ENCODE measurements at places on chromosomes 16 and 17.

DNA sequence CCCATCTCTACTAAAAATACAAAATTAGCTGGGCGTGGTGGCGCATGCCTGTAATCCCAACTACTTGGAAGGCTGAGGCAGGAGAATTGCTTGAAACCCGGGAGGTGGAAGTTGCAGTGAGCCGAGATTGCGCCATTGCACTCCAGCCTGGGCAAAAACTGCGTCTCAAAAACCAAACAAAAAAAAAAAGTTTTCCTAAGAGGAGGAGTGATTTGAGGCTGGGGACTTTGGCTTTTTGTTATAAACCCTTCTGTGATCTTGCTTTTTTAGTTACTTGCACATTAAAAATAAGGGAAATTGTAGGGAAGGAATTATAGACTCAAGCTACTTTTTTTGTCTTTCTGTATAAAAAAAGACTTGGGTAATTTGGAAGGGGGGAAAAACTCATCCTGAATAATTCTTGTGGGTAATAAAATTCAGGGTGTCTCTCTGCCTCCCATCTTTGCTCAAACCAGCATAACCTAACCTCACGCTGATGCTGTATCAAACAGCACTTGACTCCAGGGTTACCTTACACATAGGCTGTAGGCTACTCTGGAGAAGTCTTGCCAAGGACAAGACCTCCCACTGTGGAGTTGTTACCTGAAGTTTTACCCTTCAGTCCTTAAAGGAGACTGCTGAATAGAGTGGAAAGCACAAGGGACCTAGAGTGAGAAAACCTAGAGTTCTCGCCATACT is 1.7 kb upstream of the CDR2 start:
- no peak for DNase-seq

DNA sequence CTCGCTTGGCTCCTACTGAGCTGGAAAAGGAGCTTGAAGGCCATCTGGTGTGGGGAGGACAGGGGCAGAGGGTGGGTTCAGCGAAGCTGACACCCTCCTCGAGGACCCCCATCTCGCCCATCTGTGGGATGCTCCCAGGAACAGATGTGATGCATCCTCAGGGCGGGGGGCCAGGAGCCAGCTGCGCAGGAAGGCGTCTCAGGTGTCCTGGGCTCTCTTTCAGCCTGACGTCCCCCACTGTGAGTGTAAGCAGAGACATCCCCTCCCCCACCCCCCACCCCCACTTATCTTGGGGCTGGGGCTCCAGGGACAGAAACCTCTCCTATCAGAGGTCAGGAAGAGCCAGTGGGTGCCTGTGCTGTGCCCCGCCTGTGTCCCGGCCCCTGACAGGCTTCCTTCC is 16.2 kb downstream of the KIF19 start:
- DNase-seq: no peak

GRCh38 chr16:10039220-10040096 is 142.8 kb downstream of the GRIN2A start:
- DNase-seq: no peak

DNA sequence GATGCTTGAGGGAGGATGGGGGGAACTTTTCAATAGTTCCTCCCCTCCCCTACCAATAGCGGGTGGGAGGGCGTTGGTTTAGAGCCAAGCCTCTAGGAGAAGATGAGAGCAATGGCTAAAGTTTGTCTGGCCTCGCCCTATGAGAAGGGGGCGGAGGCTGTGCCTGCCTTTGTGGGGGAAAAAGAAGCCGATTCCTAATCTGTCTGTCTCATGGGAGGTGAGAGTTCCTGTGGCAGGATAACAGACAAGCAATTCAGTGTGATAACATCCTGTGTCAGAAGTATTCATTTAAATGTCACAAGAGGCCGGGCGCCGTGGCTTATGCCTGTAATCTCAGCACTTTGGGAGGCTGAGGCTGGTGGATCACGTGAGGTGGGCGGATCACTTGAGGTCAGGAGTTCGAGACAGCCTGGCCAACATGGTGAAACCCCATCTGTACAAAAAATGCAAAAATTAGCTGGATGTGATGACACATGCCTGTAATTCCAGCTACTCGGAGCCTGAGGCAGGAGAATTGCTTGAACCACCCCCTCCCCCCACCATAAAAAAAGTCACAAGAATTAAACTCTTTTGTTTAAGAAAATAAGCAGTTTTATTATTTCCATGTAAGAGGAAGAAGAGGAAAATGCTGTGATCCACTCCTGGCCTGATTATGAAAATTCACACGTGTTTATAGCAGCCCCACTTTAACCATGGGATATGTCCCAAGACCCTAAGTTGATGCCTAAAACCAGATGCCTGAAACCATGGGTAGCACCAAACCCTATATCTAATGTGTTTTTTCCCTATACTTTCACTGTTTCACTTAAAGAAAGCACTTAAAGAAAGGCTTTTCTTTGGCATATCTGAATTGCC is 1.7 kb downstream of the SLFN5 start:
- DNase-seq: peak; percentile 66

DNA sequence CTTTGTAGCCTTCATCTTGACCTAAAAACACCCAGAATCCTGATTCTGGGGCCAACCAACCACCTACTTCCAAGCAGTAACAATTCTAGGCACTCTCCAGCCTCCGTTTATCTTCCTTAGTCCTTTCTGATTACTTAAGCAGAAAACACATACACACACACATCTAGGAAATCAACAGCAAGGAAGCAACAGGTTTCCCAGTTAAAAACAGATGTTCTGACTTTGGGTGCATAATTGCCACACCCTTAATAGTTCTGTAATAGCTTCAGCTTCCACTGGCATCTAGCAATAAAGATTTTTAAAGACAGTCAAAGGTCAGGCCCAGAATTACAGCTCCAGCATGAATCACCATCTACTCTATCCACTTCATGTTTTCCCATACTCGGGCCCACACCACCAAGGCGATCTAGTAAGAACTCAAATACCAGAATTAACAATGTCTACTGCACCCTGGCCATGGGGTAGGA is 2.6 kb downstream of the ARHGAP17 start:
- DNase-seq: peak; percentile 85

DNA sequence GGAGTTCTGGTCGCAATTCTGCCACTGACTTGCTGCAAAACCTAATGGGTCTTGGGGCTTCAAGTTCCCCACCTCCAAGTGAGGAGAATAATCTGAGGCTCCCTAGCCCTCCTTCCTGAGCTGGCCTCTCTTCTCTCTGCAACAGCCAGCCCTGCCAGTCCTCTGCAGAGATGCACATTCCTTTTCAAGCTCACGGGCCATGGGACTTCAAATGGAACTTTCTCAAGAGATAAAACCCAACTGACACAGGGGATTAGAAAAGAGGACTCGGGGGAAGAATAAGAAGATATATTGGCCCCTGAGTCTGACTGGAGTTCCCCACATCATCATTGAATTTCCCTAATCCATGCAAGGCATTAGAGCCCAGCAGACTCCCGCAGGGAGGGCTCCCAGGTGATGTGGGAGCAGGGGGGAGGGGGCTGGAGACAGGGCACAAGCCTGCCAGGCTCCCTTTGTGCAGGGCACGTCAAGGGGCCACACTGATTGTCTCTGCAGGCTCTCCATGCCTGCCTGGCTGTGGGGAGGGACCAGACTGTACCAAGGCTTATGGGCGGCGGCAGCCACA is 131.0 kb downstream of the CCDC144A start:
- no peak for DNase-seq

GRCh38 chr17:78168903-78169793 is 767 bp downstream of the SYNGR2 start:
- DNase-seq: peak; percentile 59

GRCh38 chr16:72530434-72530833 is 358.5 kb upstream of the PMFBP1 start:
- no peak for DNase-seq

GRCh38 chr17:81322271-81323082 is 27.4 kb upstream of the SLC38A10 start:
- no peak for DNase-seq

- no peak for DNase-seq
Observed at GRCh38 chr17:82972836-82973372, 106.5 kb upstream of the METRNL start.

- no peak for DNase-seq
Observed at GRCh38 chr16:87982581-87983041, 31.4 kb downstream of the BANP start.

DNA sequence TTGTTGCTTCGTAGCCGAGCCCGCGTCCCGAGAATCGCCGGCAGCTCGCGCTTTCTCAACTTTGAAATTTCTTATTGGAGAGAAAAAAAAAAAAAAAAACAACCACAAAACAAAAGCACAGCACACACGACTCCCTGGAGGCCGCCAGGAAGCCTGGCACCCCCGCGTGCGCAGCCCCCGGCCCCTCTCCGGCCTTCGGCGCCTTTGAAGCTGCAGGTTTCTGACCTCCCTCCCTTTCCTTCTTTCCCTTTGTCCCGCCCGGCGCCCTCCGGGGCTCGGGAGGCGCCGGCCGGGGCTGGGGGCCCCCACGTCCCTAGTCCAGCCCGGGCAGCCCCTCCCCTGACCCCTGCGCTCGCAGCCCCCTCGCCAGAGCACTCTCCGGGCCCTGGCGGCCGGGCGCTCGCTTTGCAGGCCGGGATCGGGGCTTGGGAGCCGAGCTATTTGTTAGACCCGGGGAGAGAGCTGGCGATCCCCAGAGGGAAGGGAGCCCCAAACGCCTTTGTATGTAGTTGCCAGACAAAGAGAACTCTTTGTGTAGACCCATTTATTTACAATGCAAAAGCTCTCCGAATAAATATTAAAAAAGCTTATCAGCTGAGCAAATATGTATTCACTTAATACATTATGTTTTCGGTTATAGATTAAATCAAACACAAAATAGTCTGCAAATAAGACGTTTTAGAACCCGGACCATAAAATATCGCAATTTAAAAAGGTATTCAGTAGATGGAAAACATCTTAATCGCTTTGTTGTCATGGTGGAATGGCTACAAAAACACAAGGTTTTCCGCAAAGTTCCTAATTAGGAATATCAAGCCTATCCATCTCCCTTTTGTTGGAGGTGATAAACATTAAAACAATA is 2.3 kb downstream of the BAHCC1 start:
- peak; percentile 55 for DNase-seq

DNA sequence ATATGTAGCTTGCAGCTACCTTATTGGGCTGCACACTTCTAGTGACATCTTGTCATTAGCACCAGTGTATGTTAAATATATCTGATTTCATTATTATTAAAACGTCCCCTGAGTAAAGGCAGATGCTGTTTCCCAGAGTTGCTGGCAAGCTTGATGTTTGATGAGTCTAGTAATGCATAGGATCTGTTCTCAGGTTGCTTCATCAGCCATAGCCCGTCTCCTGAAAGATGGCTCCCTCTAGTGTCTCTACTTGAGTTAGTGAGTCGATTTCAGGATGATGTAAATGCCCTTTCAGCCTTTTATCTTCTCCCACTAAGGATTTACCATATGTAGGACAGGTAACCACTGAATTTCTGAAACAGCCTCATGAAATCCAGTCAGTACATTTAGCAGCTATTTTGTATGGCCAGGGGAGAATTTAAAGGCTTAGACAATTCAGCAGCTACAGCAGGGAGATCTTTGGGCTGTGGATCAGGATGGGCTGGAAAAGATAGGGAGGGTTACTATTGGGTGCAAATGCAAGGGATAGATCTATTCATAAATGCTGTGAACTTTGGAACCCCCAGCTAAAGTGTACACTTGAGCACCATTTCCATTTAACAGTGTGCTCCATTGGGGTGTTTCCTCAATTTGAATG is 376.3 kb downstream of the CNTNAP4 start:
- peak; percentile 44 for DNase-seq

GRCh38 chr16:85978976-85979375 is 80.0 kb downstream of the IRF8 start:
- DNase-seq: no peak

DNA sequence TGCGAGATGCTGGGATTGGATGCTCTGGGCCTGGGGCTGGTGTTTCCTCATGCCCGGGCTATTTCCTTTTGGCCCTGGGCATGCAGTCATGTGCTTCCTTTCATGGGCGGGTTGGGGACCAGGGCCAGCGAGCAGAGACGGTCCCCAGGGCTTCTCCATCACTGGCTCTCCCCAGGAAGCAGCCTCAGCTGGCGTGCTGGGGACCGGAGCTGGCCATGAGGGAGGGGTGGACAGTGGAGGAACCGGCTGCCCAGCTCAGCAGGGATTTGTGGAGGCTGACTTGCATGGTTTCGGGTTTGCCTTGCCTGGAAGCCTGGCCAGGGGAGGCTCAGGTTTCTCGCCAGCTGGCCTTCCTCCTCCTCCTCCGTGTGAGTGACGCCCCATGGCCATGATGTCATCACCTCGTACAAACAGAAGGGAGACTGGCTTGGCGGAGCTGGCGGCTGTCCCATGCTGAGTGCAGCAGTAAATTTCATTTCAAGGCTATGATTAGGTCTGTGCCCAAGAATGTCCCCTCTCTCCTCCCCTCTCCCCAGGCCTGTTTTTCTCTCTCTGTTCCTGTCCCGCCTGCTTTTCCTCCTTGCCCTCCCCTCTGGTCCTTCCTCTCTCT is 8.9 kb upstream of the TIMP2 start:
- DNase-seq: peak; percentile 11

- no peak for DNase-seq
Observed at GRCh38 chr17:76566988-76567431, 18.6 kb downstream of the ST6GALNAC2 start.

GRCh38 chr17:28524476-28525424 is 18.6 kb downstream of the FOXN1 start:
- DNase-seq: peak; percentile 73

DNA sequence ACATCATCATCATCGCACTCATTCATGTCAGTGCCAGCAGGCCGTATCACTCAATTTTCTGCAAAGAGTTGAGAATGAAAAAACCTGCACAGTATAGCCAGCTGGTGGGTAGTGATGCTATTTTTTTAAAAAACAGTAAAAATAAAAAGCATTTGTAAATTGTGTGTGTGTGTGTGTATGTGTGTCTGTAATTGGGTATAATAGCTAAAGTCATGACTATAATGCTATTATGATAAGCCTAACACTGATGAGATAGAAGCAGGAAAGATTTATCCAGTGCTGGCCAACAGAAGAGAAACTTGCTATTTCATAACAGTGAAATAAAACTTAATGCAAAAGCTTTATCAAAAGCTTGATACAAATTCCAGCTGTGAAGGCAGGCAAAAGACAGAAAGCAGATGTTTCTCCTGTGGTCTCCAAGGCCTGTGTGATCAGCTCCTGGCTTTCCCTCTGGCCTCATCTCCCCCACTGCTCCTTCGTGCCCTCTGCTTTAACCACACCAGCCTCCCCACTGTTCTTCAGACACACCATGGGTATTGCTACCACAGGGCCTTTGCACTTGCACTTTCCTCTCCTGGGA is 206.2 kb upstream of the IRX5 start:
- DNase-seq: no peak

GRCh38 chr17:59753522-59754467 is 46.3 kb downstream of the VMP1 start:
- DNase-seq: peak; percentile 87
